ENCODE measurements at places on chromosomes 7 and 10.
A peak's percentile ranks its signal among the peaks of the same experiment; 100 is the strongest.

GRCh38 chr7:156638443-156639077 is 2.0 kb upstream of the RNF32 start:
- no peak for DNase-seq

DNA sequence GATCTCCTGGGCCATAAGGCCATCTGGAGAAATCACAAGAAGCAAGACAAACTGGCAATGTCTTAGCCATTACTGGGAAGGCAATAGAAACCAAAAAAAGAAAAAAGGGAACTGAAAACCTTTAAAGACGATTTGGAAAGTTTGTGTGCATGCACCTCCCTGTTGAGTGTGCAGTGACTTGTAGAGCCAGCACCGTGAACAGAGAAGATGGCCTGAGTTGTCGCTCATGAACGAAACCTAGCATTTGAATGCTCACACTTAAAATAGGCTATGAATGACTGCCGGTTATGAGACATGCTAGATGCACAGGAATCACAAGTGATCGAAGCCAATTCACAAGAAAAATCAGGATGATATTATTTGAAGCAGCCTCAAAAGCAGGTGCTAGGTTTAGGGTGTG is 151.3 kb upstream of the ADO start:
- no peak for DNase-seq

DNA sequence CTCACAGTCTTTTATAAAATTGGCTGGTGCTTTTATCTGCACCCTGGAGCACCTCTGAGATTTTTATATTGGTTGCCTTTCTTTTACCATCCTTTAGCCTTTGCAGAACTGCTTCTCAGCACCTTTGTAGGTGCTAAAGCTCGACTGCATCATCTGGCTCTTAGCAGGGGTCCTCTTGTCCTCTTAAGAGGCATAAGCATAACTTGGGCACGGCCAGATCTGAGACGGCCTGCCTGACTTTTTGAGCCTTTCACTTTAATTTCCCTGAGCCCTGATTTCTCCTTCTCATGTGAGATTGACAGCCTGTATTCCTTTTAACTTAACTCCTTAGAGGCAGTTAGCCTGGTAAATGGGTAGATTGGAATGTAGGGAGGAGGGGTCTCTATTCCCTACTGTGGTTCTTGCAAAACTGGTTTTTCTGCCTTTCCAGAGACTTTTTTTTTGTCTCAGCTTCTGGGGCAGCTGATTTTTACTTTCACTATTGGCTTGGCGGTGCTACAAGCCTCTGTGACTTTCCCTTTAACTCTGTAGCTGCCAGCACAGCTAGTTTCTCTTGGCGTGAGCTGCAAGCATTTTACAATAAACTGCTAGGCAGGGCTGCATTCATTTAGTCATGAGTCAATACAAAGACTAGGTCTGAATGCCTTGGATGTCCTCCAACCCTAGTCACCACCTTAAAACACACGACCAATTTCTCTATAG is 24.0 kb downstream of the ZPBP start:
- DNase-seq = peak; percentile 31

- no peak for DNase-seq
Measured at GRCh38 chr10:130971123-130971435, 340.4 kb downstream of the TCERG1L start.

- DNase-seq = no peak
Measured at GRCh38 chr10:29295813-29296212, 6.9 kb downstream of the LYZL1 start.

GRCh38 chr10:95406651-95407280 is 116.0 kb upstream of the PDLIM1 start:
- DNase-seq = no peak

DNA sequence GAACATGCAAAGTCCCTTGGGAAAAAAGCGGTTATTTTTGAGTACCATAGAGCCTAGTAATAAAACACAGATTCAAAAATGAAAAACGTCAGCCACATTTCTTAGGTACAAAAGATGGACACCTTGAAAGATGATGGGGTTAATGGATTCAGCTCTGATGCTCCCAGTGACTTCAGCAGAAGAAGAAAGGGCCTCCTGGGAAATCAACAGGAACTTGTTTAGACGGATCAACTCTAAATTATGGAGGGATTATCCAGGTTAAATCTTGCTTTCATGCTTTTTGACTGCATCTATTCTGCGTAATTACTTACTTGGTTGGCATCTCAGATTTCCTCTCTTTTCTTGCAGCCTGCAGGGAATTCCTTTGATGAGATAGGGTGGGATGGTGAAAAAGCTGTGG is 82.5 kb downstream of the TMEM178B start:
- DNase-seq = no peak

DNA sequence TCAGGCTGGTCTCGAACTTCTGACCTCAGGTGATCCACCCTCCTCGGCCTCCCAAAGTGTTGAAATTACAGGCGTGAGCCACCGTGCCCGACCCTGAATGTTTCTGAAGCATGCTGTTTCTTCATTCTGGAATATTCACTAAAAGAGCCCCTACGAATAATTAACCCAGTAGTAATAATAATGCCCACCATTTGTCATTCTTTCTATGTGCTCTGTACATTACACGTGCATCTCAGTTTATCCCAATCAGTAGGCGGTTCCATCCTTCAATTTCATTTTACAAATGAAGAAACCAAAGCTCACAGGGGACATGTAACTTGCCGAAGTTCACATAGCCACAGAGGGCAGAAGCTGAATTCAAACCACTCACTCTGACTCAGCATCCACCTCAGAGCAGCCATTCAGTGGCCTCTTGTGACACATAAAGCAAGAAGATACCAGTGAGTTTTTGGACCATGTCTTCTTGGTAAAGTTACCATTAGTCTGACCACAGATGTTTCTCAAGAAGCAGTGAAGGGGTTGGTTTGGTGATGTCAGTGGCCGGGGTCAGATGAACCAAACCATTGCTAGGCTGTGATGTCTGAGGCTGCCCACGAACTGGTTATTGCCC is 71.9 kb upstream of the DUSP5 start:
- DNase-seq = no peak

GRCh38 chr10:101778781-101779543 is 3.0 kb upstream of the FGF8 start:
- peak; percentile 12 for DNase-seq

DNA sequence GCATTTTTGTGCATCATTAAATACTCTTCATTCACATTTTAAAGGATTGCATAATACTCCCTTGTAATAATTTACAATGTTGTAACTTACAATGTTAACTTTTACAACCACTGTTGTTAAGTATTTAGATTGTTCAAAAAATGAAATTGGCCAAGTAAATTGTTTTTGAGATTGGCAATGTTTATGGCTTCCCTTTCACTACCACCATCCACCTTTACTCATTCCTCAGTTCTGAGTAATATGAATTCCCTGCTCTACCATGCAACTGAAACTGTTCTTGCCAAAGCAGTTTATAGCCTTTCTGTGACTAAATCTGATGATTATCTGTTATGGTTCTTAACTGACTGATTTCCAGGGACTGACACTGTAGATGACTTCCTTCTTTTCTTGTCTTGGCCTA is 80.5 kb upstream of the TMEM106B start:
- no peak for DNase-seq

DNA sequence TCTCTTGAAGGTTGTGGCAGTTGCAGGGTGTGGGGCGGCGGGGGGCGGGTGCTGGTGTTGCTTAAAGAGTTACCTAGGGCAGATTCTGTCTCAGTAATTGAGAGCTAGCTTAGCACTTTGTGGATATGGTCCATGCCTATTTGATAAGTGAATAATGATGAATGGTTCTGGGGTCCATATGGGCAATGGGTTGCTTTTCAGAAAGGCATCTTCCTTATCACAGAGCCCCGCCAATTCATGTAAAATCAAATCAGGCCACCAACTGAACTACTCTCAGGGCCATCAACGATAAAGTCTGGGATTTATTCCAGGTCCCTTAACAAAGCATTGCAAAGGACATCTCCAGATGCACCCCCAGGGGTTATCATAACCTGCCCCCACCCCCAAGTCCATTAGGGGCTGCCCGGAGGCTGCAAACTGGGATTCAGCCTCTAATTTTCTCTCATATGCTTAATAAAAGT is 1.8 kb upstream of the PRRT4 start:
- no peak for DNase-seq

DNA sequence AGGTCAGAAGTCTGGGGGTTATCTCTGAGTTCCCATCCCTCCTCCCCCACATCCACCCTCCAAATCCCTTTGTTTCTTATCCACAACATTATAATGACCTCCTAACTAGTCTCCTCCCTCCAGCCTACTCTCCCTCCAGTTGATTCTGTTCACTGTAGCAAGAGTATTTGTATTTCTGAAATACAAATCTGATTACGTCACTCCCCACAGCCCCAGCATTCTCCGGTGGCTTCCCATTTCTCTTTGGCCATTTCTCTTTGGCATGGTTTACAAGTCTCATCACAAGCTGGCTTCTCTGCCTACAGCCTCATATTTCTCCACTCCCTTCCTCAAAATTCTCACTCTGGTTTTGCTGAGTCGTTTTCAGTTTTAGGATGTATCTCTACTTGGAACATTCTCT is 24.6 kb upstream of the MRPS33 start:
- DNase-seq = no peak

GRCh38 chr7:7257899-7258692 is 75.8 kb downstream of the C1GALT1 start:
- DNase-seq = peak; percentile 40

- peak; percentile 15 for DNase-seq
Measured at GRCh38 chr10:80144696-80145131, 12.2 kb downstream of the PLAC9 start.

GRCh38 chr10:109403551-109403950 is 519.8 kb downstream of the XPNPEP1 start:
- DNase-seq = no peak

DNA sequence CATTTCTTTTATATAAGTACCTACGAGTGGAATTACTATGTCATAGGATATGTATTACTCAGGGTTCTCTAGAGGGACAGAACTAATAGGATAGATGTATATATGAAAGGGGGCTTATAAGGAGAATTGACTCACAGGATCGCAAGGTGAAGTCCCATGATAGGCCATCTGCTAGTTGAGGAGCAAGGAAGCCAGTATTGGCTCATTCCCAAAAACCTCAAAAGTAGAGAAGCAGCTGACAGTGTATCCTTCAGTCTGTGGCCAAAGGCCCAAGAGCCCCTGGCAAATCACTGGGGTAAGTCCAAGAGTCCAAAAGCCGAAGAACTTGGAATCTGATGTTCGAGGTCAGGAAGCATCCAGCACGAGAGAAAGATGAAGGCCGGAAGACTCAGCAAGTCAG is 59.8 kb downstream of the GALNT17 start:
- DNase-seq = no peak

- DNase-seq = no peak
Measured at GRCh38 chr10:3140280-3140679, 32.3 kb downstream of the PITRM1 start.

GRCh38 chr10:44619975-44620374 is 235.1 kb upstream of the CXCL12 start:
- DNase-seq = no peak

DNA sequence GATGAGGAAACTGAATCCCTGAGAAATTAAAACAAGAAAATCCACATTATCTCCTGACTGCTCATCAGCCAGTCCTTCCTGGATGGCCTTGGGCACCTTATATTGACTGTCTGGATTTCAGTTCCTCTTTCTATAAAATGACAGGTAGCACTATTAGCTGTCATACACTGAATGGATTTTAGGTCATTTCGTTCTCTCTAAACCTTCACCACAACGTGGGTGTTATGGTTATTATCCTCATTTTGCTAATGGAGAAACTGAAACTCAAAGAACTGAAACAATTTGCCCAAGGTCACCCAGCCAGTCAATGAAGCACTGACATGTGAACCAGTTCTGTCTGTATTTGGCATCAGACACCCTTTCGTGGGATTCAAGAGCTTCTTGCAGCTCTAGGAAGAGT is 193.8 kb downstream of the CYP26A1 start:
- no peak for DNase-seq

DNA sequence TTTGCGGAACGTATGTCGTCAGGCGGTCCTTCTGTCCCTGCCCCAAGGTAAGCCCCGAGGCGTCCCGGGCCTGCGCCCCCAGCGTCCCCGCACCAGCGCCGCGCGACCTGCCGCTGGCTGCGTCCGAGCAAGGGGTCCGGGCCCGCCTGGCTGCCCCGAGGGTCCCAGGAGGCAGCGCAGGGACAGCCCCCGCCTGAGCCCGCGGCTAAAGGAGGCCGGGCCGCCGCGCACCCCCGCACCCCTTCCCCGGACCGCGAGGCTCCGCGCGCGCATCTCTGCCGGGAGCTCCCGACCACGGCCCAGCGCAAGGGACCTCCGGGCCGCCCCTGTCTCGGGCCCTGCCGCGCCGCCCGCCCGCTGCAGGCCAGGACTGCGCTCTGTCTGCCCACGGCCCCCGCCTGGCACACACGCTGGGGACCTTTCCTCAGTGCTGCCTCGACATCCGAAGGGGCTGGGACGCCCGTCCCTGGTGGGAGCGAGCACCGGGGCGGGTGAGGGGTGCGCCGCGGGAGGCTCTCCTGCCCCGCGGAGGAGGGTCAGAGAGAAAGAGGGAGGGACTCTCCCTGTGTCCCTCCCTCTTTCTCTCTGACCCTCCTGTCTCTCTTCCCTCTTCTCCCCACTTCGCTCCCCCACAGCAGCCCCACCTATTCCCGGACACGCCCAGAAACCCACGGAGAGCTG is 25.0 kb downstream of the SHH start:
- DNase-seq = no peak

GRCh38 chr7:36048902-36049240 is 104.2 kb upstream of the EEPD1 start:
- no peak for DNase-seq

GRCh38 chr10:101053516-101053915 is 8.3 kb upstream of the KAZALD1 start:
- DNase-seq = no peak

DNA sequence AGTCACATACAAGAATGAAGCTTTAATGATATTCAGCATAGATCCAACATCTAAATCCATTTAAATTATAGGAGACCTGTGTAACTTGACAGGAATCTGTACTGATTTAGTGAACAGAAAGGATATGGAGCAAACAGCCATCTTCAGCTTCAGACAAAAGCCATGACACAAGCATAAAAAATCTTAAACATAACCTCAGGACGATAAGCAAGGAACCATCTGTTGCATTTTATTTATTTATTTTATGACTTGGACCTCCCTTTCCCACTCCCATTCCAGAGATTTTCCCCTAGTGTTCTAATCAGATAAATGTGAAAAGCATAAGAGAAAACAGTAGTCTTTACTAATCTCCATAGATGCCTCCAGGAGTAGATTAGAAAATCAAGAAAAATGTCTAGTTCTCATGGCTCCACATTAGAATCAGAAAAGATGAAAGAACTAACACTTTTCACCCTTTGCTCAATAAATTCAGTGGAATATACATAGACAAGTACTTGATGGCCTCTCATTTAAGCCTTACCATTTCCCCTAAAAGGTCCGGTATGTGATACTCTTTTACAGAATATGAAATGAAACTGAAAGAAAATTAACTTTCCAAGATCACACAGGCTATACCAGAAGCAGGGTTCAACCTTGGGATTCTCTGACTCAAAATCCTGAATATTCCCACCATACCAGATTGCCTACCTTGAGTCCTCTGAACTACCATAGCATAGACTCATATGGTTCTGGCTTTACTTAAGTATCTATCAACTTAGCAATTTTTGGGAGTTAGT is 15.2 kb downstream of the CACNA2D1 start:
- DNase-seq = no peak

DNA sequence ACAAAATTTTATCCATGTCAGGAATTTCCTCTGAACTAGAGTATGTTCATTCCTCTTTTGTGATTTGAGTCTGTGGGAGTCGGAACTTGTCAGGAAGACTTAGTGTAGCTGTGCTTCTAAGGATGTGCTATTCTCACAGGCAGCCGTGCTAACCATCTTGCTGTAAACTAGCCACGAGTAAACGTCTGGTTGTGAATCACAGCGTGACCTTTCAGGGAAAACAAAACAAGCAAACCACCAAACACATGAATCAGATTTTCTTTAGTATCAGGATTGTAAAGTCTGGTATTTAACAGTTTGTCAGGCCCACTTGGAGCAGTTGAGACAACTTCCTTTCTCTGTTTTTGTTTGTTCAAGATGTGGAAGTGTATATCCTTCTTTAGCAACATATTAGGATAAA is 32.0 kb downstream of the AUTS2 start:
- no peak for DNase-seq
